ENCODE measurements at places on chromosomes 11 and 22. TPM values are rescaled to one million over a fixed set of nuclear protein-coding genes. Genes with fewer than 3 reads are reported as not detected.

KCNJ5 gene
- 0.20 TPM for total RNA-seq

APLNR gene
- total RNA-seq = not detected

POU2AF1 gene
- total RNA-seq = 2.1 TPM

NRXN2 gene
- 0.36 TPM for total RNA-seq

INCENP gene
- total RNA-seq = 142 TPM

SYT7 gene
- not detected for total RNA-seq

IGLL1 gene
- total RNA-seq = not detected

TTLL1 gene
- 10.7 TPM for total RNA-seq

ANO1 gene
- total RNA-seq = not detected

TRIM6 gene
- 2.7 TPM for total RNA-seq

SLC37A2 gene
- 3.5 TPM for total RNA-seq

RFPL3 gene
- total RNA-seq = not detected

EIF1AD gene
- total RNA-seq = 57.5 TPM

GLYATL2 gene
- total RNA-seq = not detected

PKNOX2 gene
- not detected for total RNA-seq

TPH1 gene
- total RNA-seq = 0.40 TPM

MOGAT2 gene
- total RNA-seq = not detected

NTM gene
- not detected for total RNA-seq

TNNI2 gene
- not detected for total RNA-seq

PLAAT3 gene
- 17.3 TPM for total RNA-seq

C22orf42 gene
- not detected for total RNA-seq

GTPBP1 gene
- total RNA-seq = 98.6 TPM

LDLRAD3 gene
- not detected for total RNA-seq

HSPB2 gene
- total RNA-seq = 0.23 TPM

FAM180B gene
- not detected for total RNA-seq

BRSK2 gene
- 0.36 TPM for total RNA-seq

C11orf91 gene
- not detected for total RNA-seq

OR2D2 gene
- not detected for total RNA-seq

DNAJB7 gene
- not detected for total RNA-seq

TRPT1 gene
- 45.0 TPM for total RNA-seq

MIOX gene
- total RNA-seq = not detected

CTSW gene
- total RNA-seq = 161 TPM
